ENCODE measurements at places on chromosomes 7 and 10.

DNA sequence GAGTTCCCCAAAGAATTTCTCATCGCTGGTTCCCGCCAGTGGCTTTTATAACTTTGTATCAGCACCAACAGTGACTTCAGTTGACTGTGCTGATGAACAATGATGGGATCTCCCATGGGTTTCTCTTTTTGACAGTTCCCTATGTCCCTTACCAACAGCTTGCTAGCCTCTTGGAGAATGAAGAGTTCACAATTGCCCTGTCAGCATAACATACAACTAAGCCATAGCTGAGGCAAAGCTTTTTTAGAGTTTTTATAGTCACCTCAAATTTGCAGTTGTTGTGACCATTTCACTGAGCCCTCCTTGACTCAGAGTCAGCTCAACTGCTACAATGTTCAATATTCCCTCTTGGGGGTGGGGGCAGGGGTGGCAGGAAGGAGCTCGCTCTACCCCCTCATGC lies 179.8 kb downstream of the TFEC start:
- no peak for DNase-seq

- no peak for DNase-seq
Measured at GRCh38 chr7:149238051-149238450, 1.4 kb upstream of the ZNF212 start.

DNA sequence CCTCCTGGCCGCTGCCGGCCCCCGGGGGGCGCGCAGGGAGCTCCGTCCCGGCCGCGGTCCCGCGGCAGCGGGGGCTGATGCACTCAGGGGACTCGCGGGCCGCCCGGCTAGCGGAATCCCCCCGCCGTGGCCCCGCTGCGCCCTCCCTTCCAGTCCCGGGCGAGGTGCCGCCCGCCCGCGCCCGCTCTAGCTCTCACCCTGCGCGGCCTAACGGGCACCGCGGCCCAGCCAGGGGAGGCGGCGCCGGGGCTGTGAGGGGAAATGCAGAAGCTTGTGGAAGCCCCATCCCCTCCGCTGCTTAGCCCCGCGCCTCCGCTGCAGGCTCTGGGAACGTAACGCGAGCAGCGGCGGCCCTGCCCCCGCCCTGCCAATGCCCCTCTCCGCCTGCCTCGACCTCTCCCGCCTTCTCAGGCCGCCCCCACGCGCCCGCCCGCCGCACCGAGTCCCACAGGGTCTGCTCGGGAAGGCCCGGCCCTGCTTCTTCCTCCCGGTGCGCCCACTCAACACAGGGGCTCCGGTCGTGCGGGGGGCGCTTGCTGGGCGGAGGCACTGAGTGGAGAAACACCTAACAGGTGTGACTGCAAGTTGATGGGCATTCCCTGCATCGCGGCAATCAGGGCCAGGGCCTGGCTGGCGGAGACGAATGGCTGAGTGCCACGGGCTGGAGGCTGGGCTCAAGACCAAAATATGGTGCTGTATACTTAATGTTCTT lies 384 bp upstream of the TMEM229A start:
- DNase-seq = no peak

DNA sequence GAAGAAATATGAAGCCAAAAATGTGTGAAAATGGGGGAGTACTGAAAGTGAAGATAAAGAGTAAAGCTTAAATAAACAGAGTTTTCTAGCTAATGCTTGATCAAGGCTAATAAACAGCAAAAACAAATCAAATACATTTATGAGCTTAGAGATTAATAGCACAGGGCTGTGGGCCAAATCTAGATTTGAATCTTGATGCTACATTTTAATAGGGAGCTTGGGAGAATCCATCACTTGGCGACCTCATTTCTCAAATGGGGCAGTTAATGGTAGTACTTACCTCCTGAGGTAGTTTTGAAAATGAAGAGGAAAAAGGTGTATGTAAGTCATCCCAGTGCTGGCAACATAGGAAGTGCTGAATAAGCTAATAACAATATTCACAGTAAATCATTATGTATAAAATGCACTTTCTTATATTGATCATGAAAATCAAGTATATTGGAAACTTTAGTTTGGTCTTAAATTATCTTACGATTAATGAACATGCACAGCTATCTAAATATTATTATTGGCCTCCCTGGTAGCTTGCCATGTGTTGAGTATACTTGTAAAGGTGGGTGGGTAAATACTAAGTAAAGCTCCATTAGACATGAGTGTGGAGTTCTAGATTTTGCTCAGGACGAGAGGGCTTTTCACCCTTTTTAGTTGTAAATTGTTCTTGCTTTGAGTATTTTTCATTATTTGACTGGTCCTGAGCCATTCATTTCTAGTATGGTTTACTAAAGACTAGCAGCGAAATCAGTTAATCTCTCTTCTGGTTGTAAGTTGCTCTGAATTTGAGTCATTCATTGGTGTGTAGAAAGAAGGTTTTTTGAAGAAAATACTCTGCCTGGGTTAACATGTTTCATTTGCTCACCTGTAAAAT lies 5.1 kb downstream of the BICC1 start:
- DNase-seq = no peak

DNA sequence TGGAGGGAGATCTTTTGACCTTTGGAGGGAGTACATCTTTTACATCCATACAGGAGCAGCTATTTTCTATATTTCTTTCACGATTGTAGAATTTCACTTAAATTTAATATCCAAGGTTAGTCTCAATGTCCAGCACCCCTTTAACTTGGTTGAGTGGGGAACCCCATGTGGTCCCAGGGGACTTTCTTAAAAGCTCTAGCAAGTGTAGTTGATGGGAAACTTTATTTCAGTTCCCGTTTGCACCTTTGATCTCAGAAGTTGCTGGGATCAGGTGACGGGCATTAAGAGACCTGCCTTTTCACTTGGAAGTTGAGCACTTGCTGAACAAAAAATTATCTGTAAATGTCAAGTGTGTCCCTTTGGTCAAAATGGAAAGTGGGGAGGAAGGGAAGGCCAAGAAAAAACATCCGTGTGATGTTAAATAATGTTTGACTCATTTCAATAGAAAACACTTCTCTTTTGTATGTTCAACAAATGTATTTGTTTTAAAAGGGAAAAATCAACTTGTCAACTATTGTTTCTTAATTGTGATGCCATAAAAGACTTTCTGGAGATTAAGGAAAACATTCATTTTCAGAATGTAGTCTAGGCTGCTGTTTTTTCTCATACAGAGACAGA lies 370.1 kb upstream of the GALNT17 start:
- DNase-seq = no peak

GRCh38 chr7:16786257-16786656 lies 18.5 kb downstream of the AGR2 start:
- no peak for DNase-seq

- DNase-seq = no peak
Measured at GRCh38 chr7:84232646-84233045, 38.1 kb upstream of the SEMA3A start.

DNA sequence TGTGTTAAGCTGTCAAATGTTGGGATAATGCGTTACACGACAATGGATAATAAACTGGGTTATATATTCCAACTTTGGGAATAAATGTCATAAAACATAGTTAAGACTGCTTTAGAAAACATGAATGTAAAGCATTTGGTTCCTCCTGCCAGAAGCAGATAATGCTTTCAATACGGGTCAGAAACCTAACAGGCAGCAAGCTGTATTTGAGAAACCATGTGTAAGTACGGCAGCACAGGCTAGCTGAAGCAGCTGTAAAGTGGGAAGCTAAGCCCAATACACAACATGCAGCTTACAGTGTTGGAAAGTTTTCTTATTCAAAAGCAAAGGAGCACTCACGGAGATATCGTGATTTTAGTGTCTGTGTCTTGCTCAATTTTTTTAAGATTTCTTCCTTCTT lies 46.5 kb downstream of the MALSU1 start:
- no peak for DNase-seq

DNA sequence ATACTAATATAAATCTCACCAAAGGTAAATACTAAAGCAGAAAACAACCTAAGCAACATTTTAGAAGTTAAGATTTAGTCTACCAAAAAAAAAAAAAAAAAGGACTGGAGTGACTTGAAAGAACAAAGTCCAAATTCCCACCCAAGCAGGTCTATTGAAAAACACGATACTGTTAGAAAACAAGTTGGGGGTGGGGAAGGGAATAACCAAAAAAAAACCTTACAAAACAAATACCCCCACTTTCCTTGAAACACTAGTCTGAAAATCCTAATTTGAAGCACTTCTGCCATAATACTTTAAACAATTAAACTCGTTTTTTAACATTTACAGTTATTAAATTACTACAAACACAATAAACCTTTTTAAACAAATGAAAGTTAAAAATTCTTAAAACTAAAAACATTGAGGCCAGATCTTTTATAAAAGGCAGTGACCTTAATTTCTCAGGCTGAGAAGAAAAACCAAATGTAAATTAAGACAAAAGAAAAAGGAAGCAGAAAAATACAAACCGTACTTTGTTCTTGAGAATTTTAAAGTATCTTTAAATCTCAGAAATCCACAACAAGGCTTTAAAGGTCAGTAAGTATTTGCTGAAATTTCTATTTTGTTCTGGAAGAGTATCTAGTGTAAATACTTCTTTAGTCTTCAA lies 135.1 kb downstream of the NRBF2 start:
- no peak for DNase-seq

- DNase-seq = no peak
Measured at GRCh38 chr7:117217106-117218035, 105.5 kb downstream of the WNT2 start.

DNA sequence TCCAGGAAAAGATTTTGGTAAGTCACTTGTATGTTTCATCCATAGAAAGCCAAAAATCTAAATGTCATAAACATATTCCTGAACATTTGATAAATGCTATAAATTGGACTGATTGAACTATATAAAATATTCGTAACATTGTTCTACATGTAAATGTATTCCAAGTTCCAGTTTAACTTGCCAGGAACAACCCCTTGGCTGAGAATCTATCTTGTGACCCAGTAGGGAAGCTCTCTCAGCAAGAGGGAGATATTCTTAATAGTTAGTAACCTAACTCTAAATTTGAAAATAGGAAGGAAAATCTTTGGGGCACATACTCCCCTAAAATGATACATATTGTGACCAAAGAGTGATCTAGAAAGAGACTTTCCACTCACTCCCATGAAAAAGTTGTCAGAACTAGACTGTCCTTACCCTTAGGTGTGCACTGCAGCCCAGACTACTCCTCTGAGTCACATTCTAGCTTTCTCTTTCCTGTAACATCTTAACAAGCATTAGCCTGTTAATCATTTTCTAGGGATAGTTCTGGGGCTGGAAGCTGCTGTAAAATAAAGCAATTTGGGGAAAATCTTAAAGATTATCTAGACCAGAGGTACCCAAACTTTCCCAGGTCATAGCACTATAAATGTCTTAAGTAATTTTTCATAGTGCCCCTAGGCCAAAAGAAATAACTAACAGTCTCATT lies 73.7 kb upstream of the SKAP2 start:
- DNase-seq = no peak

DNA sequence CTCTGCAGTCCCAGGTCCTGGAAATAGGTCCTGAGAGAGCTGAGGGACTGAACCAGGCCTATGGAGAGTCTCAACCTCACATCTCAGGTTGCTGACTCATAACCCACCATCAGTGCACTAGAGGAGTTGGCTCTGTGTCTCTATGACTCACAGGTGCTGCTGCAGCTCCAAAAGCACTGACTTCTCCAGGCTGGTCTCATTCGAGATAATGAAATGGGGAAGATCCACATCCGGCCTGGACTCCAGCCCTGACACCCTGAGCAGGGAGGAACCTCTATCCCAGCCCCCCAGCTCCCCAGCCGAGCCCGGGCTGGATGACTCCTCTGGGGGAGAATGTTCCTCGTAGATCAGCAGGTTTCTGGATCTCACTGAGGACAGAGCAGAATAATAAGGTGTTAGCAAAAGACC lies 35.5 kb upstream of the DGKI start:
- no peak for DNase-seq

DNA sequence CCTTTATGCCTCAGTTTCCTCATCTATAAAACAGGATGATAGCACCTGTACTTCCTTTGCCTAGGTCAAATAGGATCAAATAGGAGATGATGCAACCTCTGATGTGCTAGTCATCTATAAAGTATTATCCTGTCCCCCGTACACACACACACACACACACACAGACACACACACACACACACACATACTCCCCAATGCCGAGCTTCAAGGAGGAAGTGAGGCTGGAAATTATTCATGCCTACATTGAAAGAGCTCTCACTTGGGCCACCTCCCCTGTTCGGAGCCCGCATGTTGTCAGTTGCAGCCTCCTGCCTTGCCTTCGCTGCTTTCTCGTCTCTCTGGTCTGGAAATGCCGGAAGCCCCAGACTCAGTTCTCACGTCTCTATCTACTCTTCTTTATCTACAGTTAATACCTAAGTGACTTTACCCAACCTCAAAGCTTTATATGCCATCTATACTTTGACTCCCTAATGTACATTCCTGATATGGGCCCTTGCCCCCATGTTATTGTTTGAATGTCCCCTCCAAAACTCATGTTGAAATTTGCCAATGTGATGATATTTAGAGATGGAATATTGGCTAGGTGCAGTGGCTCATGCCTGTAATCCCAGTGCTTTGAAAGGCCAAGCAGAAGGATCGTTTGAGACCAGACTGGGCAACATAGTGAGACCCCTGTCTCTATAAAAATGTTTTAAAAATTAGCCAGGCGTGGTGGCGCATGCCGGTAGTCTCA lies 6.9 kb upstream of the UBE2H start:
- no peak for DNase-seq

DNA sequence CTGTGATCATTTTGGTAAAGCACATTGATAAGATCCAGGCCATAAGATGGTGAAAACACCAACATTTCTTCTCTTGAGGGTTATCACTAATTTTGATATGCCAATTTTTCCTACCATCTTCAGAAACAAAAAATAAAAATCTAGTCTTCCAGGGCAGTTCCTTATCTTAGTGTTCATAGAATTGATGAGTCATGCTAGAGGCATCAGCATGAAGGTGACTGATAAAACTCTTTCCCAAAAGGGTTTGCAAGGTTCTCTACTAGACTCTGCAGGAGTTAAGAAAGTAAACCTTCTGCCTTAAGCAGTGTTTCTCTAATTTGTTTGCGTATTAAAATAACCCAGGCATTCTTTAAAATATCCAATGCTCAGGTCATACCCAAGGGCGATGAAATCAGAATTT lies 483.1 kb upstream of the CNTNAP2 start:
- no peak for DNase-seq

- DNase-seq = no peak
Measured at GRCh38 chr7:11332865-11333228, 359.2 kb downstream of the PHF14 start.

- DNase-seq = peak; percentile 9
Measured at GRCh38 chr10:80382989-80383388, 25.4 kb upstream of the PRXL2A start.

- DNase-seq = no peak
Measured at GRCh38 chr7:101453617-101454016, 90.9 kb downstream of the COL26A1 start.

DNA sequence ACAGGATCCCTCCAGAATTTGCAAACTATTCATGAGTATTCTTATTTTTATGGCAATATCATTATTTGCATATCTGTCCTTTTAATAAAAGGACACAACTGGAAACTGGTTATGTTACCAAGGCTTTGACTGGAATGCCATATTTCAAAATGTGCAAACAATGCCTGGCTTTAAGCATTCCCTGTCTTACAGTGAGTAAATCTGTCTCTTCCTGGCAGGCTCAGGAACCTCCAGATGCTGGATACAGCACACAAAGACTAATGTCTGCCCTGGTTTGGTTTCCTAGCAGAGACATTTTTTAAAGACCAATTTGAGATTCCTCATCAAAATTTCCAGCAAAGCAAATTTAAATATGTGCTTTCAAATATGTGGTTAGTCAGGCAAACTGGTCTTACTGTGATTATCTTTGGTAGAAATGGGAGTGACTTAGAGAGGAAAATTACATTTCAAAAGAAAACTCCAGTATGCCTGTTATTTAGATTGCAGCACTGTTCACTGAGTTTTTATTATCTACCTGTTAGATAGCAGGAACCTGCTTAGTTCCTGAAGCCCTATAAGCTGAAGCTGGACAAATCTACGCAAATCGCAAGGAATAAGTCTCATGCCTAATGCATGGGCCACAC lies 31.3 kb downstream of the RNF216 start:
- DNase-seq = no peak

Measured in activated T-helper 1 cell treated with anti-CD3 and anti-CD28 coated beads, Interleukin-2, amount 50 U/mL, for 16 hours (primary cell).